Activated CD8-positive, alpha-beta T cell treated with anti-CD3 and anti-CD28 coated beads for 36 hours (primary cell): ENCODE measurements at places on chromosomes 16 and 17.
A peak's percentile ranks its signal among the peaks of the same experiment; 100 is the strongest.

DNA sequence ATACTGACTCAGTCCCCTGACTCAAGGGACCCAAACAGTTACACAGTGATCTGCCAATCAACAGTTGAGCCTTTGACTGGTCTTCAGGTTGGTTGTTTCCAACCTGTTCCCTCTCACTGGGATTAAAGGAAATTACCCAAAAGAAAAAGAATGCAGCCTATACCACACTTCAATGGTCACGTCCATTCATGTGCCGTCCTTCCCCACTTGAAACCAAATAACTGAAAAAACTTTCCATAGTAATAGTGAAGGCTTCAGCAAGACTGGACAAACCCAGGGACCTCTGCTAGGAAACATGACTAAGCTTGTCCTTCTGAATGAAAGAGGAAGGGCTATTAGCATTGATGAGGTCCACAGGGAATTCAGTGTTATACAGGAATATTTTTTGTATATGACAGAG lies 30.6 kb downstream of the MRPS23 start:
- DNase-seq, result no peak

DNA sequence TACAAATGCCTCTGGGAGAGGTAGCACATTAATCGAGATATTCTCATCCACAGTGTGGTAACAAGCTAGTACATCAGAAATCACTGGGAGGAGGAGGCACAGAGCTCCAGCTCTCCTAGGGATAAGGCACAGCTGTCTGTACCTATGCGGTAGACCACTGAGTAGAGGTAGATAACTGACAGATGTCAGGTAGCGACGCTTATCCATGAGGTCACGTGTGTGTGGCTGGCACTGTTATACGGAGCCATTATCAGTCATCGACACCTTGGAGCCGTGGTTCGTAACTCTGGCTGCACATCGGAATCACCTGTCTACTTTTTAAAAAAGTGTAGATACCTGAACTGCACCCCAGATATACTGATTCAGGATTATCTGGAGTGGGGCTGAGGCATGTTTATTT lies 102.4 kb downstream of the SNX11 start:
- DNase-seq, result no peak

GRCh38 chr17:57350266-57350665 lies 93.9 kb downstream of the MSI2 start:
- no peak for DNase-seq

DNA sequence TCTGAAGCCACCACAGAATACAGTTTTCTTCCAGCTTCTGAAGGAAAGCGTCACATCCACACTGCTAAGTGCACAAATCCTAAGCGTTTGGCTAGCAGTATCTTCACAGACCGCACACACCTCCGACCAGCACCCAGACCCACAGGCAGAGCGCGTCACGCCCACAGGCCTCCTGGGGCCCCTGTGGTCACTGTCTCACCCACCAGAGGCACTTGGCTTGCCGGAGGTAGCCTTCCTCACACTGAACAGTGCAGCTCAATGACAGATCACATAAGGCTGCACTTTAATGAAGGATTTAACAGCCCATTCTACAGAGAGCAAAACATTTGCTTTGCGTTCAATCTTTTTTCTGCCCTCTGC lies 21.2 kb downstream of the SPHK1 start:
- no peak for DNase-seq

- DNase-seq, result no peak
These were observed 3.7 kb downstream of the NCOR1 start for GRCh38 chr17:16211590-16211989.

DNA sequence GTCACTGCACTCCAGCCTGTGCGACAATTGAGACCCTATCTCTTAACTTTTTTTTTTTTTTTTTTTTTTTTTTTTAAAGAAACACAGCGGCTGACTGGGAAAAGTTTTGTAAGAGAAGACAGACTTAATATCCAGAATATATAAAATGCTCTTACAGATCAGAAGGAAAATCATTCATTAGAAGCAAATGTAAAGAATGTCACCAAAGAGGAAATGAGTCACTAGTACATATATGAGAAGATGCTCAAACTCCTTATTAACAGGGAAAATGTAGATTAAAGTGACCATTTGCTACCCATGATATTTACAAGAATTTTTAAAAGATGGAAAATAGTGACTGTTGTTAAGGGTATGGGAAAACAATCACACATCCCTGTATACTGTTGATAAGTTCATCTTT lies 48.9 kb downstream of the RABEP1 start:
- DNase-seq, result no peak

- no peak for DNase-seq
These were observed at the start of gene CNTNAP1 for GRCh38 chr17:42681976-42682721. Gene CNTNAP1, plus strand, starts transcription at chr17:42682531. Its CDS starts 299 bp downstream, at chr17:42682830.

DNA sequence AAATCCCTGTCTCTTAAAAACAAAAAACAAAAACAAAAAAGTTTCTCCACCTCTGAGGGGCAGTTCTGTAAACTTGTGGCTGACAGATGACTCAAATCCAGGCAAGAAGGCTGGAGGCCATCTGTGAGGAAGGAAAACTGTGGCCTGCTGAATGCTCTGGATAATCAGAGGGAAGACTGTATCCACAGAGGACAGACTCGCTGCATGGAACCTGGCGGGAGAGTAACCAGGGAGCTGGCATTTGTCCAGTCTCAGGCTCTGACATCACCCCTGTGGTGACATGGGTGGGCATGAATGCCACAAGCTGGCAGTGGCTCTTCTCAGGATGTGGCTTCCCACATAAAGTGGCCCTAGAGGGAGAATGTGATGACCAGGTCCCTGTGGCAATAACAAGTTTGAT lies 2.8 kb upstream of the KSR1 start:
- DNase-seq, result no peak

DNA sequence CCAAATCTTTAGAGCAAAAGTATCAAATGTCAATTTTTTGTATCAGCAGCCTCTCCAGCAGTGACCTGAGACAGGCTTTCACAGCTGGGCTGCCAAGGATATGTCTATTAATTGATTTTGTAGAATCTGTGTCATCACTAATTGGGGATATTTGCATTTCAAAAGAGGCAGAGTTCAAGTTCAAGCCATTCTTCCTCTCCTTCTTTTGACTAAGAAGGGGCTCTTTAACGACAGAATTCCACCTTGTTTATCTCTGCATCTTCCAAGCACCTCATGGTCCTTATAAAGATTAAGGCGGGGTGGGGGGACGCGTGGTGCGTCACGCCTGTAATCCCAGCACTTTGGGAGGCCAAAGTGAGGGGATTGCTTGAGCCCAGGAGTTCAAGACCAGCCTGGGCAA lies 15.2 kb upstream of the BHLHA9 start:
- DNase-seq, result no peak

GRCh38 chr17:75876938-75877751 lies 1.2 kb downstream of the TRIM47 start:
- DNase-seq, result peak; percentile 70

- peak; percentile 34 for DNase-seq
These were observed 4.6 kb upstream of the GAN start for GRCh38 chr16:81310045-81310644.

DNA sequence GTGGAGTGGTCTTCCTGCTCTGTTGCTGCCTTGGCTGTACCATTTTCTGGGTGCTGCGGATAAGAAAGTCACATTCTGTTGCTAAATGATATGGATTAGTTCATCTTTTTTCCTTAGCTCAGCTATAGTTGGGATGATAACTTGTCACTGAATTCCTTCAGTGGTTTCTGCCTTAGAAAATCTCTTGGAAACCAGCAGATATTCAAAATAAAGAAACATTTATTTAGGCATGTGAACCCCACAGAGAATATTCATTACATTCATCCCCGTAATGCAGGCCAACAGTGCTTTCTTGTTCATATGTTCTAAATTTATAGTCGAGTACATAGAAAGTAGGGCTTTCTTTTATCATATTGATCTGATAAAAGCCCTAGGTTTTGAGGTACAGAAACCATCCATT lies 151.3 kb downstream of the CYB561 start:
- DNase-seq, result no peak

GRCh38 chr16:84673561-84673960 lies 25.2 kb downstream of the KLHL36 start:
- no peak for DNase-seq

DNA sequence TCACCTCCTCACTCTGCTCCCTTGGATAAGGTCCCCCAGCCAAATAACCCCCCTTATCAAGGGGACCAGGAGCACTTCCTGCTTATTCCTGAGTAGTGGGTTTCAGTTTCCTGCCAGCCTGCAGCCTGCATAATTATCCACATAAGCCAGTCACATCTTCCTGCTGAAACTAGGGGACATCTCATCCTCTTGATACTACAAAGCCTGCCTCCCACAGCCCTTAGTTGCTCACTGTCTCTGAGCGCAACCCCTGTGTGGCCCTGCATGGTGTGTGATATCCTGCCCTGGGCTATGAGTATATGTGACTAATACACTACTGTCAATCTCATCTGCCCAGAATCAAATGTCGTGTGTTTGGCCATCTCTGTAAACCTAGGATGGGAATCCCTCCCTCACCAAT lies 8.0 kb upstream of the XYLT2 start:
- peak; percentile 22 for DNase-seq

DNA sequence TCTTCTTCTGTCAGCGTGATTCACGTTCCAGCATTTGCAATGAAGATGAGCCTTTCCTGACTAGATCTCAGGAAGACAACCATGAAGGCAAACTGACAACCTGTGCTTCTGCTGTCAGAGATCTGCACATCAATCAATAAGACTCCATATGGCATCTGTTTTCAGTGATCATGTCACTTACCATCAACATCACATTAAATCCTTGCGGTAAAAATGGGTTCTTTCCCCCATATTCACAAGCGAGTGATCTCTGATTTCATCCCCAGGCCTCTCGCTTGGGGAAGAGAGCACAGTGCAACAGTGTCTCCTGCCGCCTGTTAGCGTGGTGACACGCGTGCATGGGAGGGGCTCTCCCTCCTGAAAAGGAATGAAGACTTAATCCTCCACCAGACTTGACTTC lies 11.1 kb downstream of the NACA2 start:
- no peak for DNase-seq

DNA sequence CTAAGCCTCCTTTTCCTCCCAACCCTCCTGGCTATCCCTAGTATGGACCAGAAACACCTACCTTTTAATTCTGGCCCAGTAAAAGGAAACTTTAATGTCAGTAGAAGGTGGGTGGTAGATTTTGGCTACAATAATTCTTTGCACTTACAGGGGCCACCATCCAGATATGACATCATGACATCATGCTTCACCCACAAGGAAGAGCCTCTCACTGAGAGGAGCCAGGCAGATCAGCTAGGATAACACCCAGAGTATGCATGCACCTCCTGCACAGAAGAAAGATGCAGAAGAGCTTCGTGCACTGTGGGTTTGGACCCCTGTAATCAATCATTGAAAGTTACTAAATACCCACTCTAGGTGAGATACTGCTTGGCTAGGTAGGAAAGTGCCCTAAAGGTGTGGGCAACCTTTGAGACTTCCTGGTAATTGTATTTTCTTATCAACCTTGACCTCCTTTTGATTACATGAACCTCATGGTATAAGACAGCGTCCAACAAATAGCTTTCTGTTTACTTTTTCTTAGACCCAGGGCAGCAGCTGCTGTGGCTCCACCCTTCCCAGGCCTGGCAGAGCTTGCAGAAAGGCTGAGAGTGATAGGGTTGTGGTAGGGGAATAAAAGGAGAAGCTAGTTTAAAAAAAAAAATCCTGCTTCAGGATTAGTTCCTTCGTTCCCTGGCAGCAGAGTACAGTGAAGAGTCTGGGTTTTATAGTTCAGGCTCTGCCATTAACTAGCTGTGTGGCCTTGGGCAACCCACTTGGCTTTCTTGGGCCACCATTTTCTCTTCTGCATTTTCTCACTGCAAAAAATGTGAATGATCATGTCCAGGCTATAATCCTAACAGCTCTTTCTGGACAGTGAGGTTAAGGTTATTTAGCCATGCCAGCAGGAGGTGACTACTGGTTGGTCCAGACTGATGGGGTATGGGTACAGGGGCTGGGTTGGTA lies 6.2 kb downstream of the MAP3K14 start:
- DNase-seq, result no peak

- no peak for DNase-seq
These were observed 121.7 kb downstream of the MYO1D start for GRCh38 chr17:32755045-32755805.

GRCh38 chr16:5506021-5506420 lies 408.4 kb upstream of the EEF2KMT start:
- no peak for DNase-seq

DNA sequence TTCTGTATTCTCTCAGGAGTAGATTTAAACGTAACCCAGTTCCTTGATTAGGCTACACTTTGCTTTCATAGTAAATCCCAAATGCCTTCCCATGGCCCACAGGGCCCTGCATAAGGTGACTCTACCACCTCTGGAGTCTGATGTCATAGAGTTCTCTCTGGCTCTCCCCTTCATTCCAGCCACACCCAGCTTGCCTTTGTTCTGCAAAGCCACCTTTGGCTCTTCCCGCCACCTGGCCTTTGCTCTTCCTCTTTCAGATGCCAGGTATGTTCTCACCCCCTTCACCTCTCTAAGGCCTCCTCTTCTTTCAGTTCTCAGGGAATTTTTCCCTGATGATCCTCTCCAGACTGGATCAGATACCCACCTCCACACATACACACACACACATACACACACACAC lies 141.3 kb upstream of the HSBP1 start:
- DNase-seq, result no peak

DNA sequence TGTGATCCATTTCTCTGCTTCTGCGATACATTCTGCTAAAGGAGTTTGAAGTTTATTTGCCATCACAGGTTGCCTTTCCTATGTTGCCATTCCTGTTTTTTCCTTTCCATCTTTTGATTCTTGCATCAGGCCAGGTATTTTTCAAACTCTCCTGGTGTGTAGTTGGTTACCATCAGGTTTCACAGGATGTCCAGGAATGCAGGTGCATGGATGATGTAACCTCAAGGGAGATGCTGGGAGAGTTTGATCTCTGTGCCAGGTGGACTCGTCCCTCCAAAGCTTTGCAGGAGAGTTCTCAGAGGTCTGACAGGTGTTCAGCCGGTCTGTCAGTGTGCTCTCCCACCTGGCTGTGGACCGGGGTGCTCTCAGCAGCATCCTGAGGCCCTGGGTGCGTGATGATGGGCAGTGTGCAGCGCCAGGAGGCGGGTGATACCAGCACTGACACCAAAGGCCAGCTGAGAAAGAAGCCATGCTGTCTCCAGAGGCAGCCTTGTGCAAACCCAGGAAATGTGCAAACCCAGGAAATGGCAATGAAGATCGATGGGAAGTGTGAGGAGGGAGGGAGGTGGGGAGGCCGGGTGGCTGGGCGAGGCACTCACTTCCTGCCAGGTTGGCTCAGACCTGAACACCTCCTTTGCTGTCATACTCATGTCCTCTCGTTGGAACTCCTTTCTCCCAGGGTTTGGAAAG lies 1.7 kb downstream of the ATP2C2 start:
- no peak for DNase-seq

DNA sequence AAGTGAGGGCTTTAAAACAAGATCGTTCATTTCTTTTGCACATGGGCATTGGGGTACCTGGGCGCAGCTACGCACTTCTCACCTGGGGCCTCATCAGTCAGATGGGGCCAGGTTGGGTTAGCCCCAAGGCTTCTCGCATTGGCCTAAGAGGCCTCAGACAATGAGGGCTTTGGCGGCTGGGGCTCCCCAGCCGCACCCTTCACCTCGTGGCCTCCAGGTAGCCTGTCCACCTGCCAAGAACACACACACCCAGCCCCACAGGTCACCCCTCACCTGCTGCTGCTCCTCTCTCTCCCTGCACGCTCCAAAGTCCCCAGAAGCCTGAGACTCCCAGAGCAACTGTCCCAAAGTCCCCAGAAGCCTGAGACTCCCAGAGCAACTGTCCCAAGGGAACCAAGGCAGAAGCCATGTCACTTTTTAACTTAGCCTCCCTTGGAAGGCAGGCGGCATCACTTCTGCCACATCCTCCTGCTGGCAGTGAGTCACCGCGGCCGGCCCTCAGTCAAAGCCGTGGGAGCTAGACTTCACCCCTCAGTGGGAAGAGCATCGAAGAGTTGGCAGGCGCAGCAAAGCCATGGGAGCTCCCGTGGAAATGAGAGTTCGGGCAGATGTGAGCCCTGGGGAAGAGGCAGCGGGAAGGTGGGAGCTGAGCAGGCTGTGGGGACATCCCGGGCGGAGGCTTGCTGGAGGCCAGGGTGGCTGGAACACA lies 78.9 kb upstream of the PLCG2 start:
- DNase-seq, result no peak
